ENCODE measurements at places on chromosomes 13 and 19. TPM values are rescaled to one million over a fixed set of nuclear protein-coding genes. Genes with fewer than 3 reads are reported as not detected.

CACNG8 gene
- 0.93 TPM for total RNA-seq

DNA sequence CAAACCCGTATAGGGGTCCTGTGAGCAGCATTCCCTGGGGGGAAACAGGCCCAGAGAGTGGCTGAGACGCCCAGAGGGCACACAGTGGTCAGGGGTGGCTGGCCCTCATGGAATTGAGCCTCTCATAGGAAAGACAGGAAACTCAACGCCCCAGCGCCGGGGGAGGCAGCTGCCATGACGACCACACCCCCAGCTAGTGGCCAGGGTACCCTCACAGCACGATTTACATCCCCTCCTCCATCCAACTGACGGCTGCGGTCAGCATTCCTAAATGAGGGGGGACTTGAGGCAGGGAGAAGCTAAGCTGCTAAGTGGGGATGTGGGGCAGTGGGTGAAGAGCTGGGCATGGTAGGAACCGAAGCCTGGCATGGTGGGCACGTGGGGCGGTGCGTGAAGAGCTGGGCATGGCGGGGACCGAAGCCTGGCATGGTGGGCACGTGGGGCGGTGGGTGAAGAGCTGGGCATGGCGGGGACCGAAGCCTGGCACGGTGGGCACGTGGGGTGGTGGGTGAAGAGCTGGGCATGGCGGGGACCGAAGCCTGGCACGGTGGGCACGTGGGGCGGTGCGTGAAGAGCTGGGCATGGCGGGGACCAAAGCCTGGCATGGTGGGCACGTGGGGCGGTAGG lies 10.0 kb downstream of the MED16 start:
- H3K36me3 ChIP-seq, result peaks cover 5% of the 10 kb centered on the region
- H3K27me3 ChIP-seq, result no peaks in the 10 kb centered on the region
- no peak for DNase-seq
- H3K4me3 ChIP-seq, result no peak overlapping the region
- peak overlapping the region; percentile 77 for H3K27ac ChIP-seq

ZNF835 gene
- not detected for total RNA-seq

- DNase-seq, result no peak
- H3K36me3 ChIP-seq, result no peaks in the 10 kb centered on the region
- peak overlapping the region; percentile 99 for H3K4me3 ChIP-seq
- peak overlapping the region; percentile 69 for H3K27ac ChIP-seq
These were observed 830 bp downstream of the MICOS13 start for GRCh38 chr19:5679289-5680083.

DNA sequence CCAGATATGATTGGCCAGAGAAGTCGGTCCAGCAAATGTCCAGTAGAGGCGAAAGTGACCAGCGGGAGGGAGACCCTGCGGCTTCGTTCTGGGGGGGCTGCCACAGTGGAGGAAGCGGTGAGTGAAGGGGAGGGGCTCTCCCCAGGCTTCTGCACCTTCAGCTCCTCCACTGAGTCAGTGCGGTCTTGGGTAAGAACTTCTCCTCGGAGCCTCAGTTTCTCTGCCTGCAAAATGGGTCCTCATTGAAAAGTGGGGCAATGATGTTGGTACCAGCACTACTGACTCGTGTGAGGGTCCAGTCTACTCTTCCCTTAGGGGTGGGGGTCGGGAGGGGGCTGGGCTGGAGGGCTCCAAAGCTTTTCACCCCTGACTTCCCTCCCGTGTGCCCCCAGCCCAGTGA lies 4.2 kb downstream of the GIPC3 start:
- no peak overlapping the region for H3K27ac ChIP-seq
- no peak for DNase-seq
- H3K4me3 ChIP-seq, result no peak overlapping the region
- H3K27me3 ChIP-seq, result no peaks in the 10 kb centered on the region
- no peaks in the 10 kb centered on the region for H3K36me3 ChIP-seq
- no peaks in the 10 kb centered on the region for H3K4me1 ChIP-seq

GIPR gene
- total RNA-seq, result 14.1 TPM

GRCh38 chr13:76837801-76838200 lies 48.4 kb downstream of the KCTD12 start:
- H3K27me3 ChIP-seq, result no peaks in the 10 kb centered on the region
- no peaks in the 10 kb centered on the region for H3K4me1 ChIP-seq
- DNase-seq, result no peak

COX7A1 gene
- not detected for total RNA-seq

DNA sequence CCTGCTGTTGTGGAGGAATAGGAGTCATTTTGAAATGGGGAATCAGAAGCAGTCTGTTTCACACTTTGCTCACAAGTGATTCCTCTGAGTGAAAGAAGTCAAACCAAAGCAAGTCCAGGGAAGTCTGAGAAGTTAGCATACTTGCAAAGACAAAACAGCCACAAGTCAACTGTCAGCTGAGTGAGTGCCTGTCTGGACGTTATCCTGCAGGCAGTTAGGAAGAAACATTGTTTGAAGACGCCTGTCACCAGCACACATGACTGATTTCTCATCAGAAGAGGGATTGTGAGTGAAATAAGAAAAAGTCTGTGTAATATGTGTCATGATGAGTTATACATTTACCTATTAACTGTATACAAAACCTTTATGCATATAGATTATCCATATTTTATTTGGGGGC lies 153.5 kb downstream of the KCNRG start:
- no peaks in the 10 kb centered on the region for H3K36me3 ChIP-seq
- no peaks in the 10 kb centered on the region for H3K27me3 ChIP-seq
- DNase-seq, result no peak
- H3K4me1 ChIP-seq, result no peaks in the 10 kb centered on the region
- H3K27ac ChIP-seq, result no peak overlapping the region

GRCh38 chr13:112699322-112699918 lies 9.6 kb downstream of the ATP11A start:
- H3K4me1 ChIP-seq, result no peaks in the 10 kb centered on the region
- no peaks in the 10 kb centered on the region for H3K36me3 ChIP-seq
- no peak overlapping the region for H3K27ac ChIP-seq
- no peak for DNase-seq

DNA sequence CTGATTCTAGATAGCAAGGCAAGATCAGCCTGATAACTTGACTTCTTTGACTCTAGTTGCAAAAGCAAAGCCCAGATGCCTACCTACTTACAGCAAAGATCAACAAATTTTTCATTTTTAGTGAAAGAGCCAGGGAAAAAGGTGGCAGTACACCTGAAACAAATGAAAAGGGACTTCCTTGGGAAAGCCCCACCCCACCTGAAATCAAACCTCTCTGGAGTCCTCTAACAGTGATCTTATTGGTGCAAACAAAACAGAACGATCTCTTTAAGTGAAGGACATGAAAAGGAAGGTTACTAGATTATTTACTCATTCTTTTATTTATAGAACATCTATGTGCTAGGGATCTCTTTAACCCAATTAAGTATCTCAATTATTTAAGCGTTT lies 507 bp upstream of the LCP1 start:
- no peak overlapping the region for H3K4me3 ChIP-seq
- no peaks in the 10 kb centered on the region for H3K36me3 ChIP-seq
- H3K4me1 ChIP-seq, result no peaks in the 10 kb centered on the region
- no peak for DNase-seq
- H3K27ac ChIP-seq, result no peak overlapping the region

FCGBP gene
- total RNA-seq, result 5.7 TPM

RASIP1 gene
- 1.9 TPM for total RNA-seq

DNA sequence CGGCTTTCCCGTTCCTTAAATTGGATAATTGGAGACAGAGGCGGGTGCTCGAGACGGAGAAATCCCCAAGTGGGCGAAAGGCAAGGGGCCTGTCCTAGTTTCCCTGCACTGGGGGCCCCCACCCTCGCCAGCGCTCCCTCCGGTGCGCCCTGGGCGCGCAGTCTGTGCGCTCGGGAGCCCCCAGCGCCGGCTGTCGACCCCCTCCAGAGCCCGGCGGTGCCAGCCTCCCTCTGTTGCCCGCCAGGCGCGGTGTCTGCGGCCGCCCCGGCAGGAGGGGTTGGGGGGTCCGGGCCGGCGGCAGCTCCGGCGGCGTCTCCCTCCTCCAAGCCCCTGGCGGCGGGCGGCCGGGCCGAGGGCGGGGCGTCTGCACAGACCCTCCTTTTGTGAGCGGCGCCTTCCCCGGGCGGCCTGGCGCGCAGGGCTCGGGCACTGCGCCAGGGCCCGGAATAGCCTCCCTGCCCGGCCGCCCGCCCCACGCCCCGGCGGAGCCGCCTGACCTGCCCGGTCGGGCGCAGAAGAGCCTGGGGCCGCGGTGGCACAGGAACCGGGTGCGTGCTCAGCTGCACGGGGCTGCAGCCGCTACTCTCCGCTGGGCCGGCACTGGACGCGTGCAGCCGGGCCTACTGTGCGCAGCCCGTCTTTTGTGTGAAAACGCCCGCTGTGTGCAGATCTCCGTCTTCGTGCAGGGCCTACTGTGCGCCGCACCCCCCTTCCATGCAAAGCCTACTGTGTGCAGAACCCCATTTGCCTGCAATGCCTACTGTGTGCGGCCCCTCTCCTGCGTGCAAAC lies 13.2 kb downstream of the GADD45B start:
- no peaks in the 10 kb centered on the region for H3K36me3 ChIP-seq
- no peak overlapping the region for H3K27ac ChIP-seq
- peaks cover 38% of the 10 kb centered on the region for H3K4me1 ChIP-seq
- H3K4me3 ChIP-seq, result no peak overlapping the region
- H3K27me3 ChIP-seq, result no peaks in the 10 kb centered on the region

GRCh38 chr19:48497728-48498594 lies 13.7 kb downstream of the LMTK3 start:
- H3K4me1 ChIP-seq, result peaks cover 52% of the 10 kb centered on the region
- H3K27ac ChIP-seq, result no peak overlapping the region
- DNase-seq, result no peak

ZNF878 gene
- not detected for total RNA-seq

ZNF749 gene
- total RNA-seq, result 18.0 TPM

DNA sequence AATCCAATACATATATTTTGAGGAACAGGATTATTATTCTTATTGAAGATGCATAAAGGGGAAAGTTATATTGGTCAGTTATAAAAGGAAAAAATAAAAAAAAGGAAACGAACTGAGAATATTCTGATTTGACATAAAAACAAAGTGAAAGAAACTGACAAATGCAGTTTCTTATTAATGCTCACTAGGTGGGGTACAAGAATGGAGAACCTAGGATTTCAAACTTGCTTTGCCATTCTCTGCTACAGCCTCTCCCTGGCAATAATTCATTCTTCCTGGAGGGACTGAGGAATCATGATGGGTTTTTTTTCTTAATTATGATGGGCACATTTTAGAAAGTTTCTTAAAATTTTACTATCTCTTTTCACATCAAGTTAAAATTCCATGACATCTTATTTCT lies 154.9 kb downstream of the PCDH9 start:
- no peak for DNase-seq
- no peak overlapping the region for H3K4me3 ChIP-seq
- H3K4me1 ChIP-seq, result no peaks in the 10 kb centered on the region

GRCh38 chr19:1355568-1356507 lies 27.9 kb upstream of the NDUFS7 start:
- peaks cover 10% of the 10 kb centered on the region for H3K4me1 ChIP-seq
- no peaks in the 10 kb centered on the region for H3K27me3 ChIP-seq
- peaks cover 25% of the 10 kb centered on the region for H3K36me3 ChIP-seq
- H3K4me3 ChIP-seq, result peak overlapping the region; percentile 84
- H3K27ac ChIP-seq, result peak overlapping the region; percentile 99
